ENCODE measurements at places on chromosomes 11 and 22. TPM values are rescaled to one million over a fixed set of nuclear protein-coding genes. Genes with fewer than 3 reads are reported as not detected.

DNA sequence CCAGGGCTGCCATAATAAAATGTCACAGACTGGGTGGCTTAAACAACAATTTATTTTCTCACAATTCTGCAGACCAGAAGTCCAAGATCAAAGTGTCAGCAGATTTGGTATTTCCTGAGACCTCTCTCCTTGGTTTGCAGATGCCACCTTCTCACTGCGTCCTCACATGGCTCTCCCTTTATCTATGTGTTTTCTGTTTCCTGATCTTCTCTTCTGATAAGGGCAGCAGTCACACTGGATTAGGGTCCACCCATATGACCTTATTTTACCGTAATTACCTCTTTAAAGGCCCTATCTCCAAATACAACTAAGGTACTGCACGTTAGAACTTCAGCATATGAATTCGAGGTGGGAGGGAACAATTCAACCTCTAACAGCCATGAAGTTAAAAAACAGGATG lies 238.9 kb upstream of the API5 start:
- DNase-seq: no peak

DNA sequence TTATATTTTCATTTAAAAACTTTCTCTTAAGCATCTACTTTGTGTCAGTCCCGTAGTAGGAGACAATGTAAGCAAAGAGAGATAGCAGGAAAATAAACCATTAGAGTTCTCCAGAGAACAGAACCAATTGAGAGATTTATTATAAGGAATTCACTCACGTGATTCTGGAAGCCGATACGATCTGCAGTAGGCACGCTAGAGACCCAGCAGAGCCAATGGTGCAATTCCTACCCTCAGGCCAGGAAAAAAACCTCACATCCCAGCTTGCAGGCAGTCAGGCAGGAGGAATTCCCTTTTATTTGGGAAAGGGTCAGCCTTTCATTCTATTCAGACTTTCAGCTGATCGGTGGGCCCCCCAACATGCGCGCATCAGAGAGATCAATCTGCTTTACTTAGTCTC lies 7.3 kb upstream of the PLEKHA7 start:
- DNase-seq: no peak

GRCh38 chr11:133961890-133962289 lies 5.1 kb upstream of the IGSF9B start:
- DNase-seq: no peak

DNA sequence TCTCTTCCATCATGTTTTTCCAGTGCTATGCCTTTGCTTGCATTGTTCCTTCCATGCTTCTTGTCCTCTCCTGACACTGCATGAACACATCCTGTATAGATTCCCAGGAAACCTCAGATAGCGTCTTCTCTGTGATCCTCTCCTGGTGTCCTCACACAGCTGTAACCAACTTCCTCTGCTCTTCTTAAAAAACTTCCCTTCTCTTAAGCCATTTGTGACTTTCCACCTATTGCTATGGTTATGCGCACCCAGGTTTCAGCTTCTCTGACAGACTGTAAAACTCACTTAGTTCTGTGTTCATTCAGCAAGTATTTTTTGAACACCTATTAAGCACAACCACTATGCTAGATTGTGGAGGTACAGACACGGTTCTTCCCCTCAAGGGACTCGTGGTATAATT lies 5.1 kb upstream of the APLP2 start:
- no peak for DNase-seq

DNA sequence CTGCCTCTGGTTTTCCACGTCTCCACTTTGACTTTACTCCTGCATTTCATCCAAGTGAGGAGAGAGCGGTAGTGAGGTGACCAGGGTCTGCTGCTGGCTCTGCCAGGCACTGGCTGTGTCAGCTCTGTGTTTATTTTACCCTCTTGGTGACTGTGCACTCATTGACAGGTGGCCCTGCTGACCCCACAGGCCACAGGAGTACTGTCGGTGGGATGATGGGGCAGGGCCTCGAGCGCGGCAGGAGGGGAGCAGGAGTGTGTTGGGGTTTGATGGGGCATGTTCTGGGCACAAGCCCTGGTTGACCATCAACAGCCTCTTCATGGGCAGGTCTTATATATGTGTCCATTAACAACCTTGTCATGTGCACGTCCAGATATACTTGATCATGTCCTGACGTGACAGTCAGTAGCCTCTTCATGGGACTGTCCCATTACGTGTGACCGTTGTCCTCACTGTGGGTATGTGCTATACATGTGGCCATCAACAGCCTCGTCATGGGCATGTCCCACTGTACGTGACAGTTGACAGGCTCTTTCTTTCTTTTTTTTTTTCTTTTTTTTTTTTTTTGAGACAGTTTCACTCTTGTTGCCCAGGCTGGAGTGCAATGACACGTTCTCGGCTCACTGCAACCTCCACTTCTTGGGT lies 31.4 kb upstream of the ACR start:
- no peak for DNase-seq

DNA sequence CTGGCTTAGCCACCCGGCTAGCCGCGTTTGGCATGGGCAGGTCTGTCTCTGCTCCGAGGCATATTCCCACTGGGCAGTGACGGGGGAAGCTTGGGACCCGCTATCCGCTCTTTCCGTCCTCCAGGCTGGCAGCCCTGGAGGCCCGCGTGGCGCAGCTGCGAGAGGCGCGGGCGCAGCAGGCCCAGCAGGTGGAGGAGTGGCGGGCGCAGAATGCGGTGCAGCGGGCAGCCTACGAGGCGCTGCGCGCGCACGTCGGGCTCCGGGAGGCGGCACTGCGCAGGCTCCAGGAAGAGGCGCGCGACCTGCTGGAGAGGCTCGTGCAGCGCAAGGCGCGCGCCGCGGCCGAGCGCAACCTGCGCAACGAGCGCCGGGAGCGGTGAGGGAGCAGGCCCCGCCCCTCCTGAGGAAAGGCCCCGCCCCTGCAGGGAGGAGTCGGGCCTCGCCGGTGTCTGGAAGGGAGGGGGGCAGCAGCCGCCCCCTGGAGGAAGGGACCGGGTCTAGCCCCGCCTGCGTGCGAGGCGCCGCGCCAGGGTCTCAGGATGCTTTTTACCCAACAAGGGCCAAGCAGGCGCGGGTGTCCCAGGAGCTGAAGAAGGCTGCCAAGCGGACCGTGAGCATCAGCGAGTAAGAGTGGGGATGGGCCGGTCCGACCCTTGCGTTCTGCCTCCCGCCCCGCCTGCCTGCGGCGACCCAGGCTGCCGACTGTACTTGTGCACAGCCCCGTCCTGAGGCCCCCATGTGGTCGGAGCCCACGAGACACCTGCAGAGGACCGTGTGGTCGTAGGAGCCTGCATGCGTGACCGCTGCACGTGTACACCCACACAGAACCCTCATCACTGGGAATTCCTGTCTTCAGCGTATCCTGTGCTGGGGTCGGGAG lies 7.9 kb downstream of the ATG16L2 start:
- DNase-seq: peak; percentile 93

DNA sequence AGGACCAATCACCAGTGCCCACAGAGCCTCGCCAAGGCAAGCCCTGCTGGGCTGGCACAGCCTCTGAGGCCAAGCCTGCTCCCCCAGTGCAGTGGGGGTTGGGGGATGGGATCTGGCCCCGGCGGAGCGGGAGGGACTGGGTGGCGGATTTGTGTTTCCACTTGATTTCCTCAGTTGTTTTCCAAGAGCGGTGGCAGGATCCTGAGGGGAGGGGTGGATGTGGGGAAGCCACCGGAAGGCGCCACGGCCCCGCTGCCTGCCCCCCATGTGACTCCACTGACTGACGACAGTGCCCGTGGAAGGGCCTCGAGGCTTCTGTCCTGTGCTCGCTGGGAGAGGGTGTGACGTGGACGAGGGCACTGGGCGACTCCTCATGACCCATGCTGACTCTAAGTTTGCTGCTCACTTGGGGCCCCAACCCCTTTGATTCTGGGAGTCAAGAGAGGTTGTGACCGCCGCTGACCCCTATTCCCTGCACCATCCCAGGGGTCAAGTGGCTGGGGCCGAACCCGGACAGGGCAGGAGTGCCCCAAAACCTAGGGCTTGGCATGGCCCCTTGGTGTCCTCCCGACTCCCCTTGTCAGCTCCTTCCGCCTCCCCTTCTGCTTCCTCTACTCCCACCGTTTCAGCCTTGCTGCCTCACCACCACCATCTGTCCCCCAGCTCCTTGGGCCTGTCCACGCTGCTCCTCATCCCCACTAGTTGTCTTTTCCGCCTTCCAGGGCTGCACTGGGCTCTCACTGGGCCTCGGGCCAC lies 23.5 kb upstream of the PICK1 start:
- DNase-seq: peak; percentile 30

DNA sequence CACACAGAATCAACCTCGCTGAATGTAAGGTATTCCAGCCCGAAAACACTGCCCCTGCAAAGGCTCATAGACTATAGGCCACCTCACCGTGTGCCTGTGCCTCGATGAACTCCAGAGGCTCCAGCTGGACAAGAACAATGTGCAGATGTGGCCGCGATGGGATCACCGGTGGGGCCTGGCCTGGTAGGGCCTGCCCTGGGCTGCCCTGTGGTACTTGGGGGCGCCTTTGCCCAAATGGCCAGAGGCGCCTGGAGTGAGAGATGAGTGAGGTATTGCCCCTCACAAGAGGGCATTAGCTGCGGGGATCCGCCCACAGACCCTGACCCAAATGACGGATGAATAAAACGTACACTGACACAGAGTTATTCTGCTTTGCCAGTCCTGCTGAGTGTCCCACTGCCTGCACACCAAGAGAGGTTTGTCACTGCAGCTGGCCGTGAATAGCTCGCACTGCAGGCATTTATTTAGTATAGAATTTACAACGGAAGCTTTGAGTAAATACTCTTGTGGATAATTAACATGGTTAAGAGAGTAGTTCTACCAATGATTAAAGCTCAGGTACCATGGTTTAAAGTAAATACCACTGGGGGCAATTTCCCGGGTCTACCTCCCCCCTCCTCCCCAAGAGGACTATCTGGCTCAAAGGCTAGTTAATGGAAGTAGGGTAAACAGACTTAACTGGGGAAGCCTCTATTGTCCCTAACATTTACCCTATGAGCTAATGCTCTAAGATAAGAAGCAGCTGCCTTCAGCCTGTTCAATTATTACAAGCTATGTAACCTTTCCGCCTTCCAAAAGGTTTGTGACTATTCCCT lies 101.1 kb upstream of the IGLL5 start:
- no peak for DNase-seq

GRCh38 chr11:70496591-70497535 lies 98.5 kb downstream of the CTTN start:
- no peak for DNase-seq

DNA sequence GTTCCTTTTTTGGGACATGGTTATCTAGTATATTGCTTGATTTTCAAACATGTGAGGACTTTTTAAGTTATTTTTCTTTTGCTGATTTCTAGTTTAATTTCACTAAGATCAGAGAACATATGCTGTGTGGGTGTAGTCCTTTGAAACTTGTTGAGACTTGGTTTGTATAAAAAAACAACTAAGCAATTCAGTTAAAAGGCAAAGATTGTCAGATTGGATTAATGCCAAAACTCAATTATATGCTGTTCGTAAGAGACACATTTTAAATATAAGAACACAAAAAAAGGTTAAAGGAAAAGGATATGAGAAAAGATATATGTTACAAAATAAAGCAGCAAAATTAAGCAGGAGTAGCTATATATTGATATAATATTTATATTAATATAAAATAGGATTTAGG lies 17.8 kb upstream of the RRM1 start:
- DNase-seq: no peak

DNA sequence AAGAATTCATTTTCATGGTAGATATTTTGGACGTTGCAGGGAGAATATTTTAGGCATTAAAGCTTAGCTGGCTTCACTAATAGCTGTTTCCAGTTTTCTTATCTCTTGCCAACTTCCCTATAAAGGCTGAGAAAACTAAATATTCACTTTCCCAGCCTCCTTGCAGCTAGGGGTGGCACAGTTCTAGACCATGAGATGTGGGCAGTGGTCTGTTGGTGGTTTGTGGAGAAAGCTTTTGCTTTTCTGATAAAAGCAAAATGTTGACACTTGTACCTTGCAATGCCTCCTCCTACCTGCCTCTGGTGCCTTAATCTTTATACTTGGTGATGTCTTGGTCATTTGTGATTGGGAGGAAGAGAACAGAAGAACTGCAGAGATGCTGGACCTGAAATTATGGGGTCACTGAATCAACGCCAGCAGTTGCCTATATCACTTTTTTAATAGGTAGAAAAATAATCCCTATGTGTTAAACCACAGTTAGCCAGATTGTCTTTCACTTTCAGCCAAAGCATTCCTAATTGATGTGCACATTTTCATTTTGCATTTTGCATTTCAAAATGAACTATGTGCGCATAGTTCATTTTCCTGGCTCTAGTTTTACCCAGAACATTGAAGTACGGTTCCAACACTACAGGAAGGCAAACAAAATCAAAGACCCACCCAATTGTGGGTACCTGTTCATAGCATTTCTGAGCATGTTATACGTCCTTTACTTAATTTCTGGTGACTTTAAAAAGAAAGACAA lies 24.9 kb upstream of the ABTB2 start:
- no peak for DNase-seq

DNA sequence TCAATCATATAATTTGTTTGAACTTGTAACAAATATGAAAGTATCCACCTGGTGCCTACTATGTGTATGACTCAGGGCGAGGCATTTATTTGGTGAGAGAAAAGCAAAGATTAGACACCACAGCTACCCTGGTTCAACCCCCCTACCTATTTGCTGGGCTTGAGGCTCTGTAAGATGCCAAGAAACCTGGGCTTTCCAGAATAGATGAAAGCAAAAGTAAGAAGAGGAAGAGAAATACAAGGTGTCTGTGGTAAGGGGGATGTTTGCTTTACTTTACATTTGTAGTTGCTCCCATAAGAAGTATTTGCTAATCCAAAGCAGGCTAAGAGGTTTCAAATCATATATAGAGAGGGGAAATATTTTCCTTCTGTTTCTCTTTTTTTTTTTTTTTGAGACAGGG lies 61.7 kb downstream of the DDI1 start:
- DNase-seq: no peak

The TMEM121B gene
- total RNA-seq: 1.5 TPM

The KCNE3 gene
- 3.6 TPM for total RNA-seq

The PIK3C2A gene
- total RNA-seq: 31.6 TPM

The OR4C6 gene
- total RNA-seq: not detected

The TMEM191C gene
- total RNA-seq: not detected

The IGSF9B gene
- 49.7 TPM for total RNA-seq

The ANKK1 gene
- total RNA-seq: not detected

The FRMD8 gene
- total RNA-seq: 16.9 TPM

The APOA4 gene
- not detected for total RNA-seq
